ENCODE measurements at places on chromosomes 7 and 10. TPM values are rescaled to one million over a fixed set of nuclear protein-coding genes. Genes with fewer than 3 reads are reported as not detected.

GRCh38 chr7:64685741-64686140, 19.8 kb downstream of the ZNF107 start:
- peaks cover 76% of the 10 kb centered on the region for H3K36me3 ChIP-seq
- H3K4me3 ChIP-seq, result no peak overlapping the region
- peaks cover 11% of the 10 kb centered on the region for H3K4me1 ChIP-seq
- H3K27ac ChIP-seq, result no peak overlapping the region
- DNase-seq, result no peak

The SOSTDC1 gene
- not detected for total RNA-seq

- no peak overlapping the region for H3K4me3 ChIP-seq
- no peaks in the 10 kb centered on the region for H3K36me3 ChIP-seq
- H3K27me3 ChIP-seq, result no peaks in the 10 kb centered on the region
- H3K4me1 ChIP-seq, result no peaks in the 10 kb centered on the region
- no peak overlapping the region for H3K27ac ChIP-seq
Measured at GRCh38 chr10:133045556-133046389, 42.0 kb upstream of the ADGRA1 start.

DNA sequence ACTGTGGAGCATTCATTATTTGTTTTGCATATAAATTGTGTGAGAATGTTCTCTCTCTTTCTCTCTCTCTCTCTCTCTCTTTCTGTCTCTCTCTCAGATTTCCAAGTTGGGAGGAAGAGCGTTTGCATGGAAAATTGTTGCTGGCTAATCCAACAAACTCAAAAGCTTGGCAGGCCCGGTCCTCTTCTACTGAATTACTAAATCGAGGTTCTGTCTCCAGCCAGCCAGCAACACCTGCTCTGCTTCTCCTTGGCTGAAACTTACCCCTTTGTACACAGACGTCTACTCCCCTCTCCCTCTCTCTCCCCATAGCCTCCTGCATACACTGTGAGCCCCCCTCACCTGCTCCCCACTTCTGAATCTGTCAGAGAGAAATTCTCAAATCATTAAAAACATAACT, 996.4 kb upstream of the AUTS2 start:
- H3K36me3 ChIP-seq, result no peaks in the 10 kb centered on the region
- no peaks in the 10 kb centered on the region for H3K4me1 ChIP-seq
- H3K27me3 ChIP-seq, result no peaks in the 10 kb centered on the region
- no peak overlapping the region for H3K4me3 ChIP-seq
- DNase-seq, result no peak

The TMEM213 gene
- not detected for total RNA-seq

DNA sequence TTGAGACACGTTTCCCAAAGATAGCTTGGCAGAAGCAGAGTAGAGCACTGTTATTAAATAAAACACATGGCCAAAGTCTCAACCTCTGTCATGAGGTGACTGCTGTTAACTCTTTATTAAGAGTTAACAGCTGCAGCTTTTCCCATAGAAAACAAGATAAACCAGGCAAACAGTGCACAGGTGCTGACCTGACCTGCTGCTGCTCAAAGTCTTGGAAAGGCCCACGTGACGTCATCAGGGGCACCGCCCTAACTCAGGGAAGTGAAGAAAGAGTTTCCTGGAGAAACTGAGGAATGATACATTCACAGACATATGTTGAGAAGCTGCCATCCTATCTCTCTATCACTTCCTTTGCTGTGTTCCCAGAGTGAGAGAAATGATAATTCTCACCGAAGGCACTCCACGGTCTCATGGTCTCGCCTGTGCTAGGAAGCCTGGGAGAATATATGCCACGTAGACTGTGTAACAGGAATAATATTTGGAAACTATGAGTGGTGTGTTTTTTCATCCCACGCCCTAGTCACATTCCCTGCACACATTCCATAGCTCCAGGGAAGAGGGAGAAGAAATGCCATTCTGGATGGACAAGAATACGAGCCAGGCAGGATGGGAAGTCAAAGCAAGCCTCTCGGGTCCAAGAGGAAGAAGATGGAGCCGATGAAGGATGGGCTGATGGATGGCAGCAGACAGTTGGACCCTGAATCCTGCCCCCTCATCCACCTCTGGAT, 146.2 kb upstream of the NFE2L3 start:
- H3K36me3 ChIP-seq, result no peaks in the 10 kb centered on the region
- peaks cover 4% of the 10 kb centered on the region for H3K27me3 ChIP-seq
- H3K4me3 ChIP-seq, result no peak overlapping the region
- no peaks in the 10 kb centered on the region for H3K4me1 ChIP-seq

- H3K4me3 ChIP-seq, result no peak overlapping the region
- DNase-seq, result no peak
- H3K27me3 ChIP-seq, result no peaks in the 10 kb centered on the region
Measured at GRCh38 chr10:21975378-21975990, 28.0 kb downstream of the DNAJC1 start.

The CPXM2 gene
- 0.67 TPM for total RNA-seq

The CFTR gene
- total RNA-seq, result 0.21 TPM

- no peaks in the 10 kb centered on the region for H3K27me3 ChIP-seq
- H3K27ac ChIP-seq, result no peak overlapping the region
- no peak overlapping the region for H3K4me3 ChIP-seq
- H3K4me1 ChIP-seq, result peaks cover 3% of the 10 kb centered on the region
Measured at GRCh38 chr10:132166216-132166950, 20.4 kb upstream of the DPYSL4 start.

The PAX2 gene
- not detected for total RNA-seq

DNA sequence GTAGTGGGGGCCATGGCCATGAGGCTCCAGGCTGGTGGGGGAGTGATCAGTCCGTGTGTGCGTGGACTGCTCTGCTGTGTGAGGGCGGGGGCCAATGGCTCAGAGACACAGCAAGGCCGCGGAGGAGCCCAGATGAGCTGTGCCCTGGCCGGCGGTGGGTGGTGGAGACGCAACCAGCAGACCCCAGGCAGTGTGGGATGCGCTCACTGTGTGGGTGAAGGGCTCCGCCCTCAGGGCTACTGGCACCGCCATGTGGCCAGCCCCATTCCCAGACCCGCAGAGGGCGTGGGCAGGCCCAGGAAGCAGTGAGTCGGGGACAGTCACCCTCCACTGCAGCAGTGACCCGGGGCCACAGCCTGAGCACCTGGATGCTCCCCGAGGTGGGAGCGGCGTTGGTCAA, 9.1 kb downstream of the NKX6-2 start:
- H3K27ac ChIP-seq, result no peak overlapping the region
- H3K4me3 ChIP-seq, result no peak overlapping the region
- no peak for DNase-seq
- no peaks in the 10 kb centered on the region for H3K27me3 ChIP-seq

DNA sequence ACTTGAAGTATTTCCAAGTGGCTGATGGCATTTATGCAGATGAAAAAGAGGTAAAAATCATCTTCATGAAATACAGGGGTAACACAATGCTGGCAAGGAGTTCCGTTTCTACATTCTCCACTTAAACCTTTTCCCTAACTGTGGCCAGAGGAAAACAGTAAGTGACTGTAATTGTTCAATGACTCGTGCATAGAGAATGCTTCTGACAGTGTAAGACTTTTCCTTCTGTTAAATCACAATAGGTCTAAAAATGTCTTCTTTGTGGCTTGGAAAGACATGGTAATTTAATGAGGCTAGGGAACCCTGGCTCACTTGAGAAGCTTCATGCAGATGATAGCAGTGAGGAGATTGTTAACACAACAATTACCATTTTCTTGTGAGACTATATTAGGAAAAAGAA, 50.3 kb upstream of the RSU1 start:
- no peak for DNase-seq
- H3K36me3 ChIP-seq, result no peaks in the 10 kb centered on the region
- no peak overlapping the region for H3K27ac ChIP-seq
- 0 out of 2 replicates have a peak, but pooled peaks cover 2% of the 10 kb centered on the region for H3K27me3 ChIP-seq
- no peaks in the 10 kb centered on the region for H3K4me1 ChIP-seq
- H3K4me3 ChIP-seq, result no peak overlapping the region

The SPDYE6 gene
- not detected for total RNA-seq

DNA sequence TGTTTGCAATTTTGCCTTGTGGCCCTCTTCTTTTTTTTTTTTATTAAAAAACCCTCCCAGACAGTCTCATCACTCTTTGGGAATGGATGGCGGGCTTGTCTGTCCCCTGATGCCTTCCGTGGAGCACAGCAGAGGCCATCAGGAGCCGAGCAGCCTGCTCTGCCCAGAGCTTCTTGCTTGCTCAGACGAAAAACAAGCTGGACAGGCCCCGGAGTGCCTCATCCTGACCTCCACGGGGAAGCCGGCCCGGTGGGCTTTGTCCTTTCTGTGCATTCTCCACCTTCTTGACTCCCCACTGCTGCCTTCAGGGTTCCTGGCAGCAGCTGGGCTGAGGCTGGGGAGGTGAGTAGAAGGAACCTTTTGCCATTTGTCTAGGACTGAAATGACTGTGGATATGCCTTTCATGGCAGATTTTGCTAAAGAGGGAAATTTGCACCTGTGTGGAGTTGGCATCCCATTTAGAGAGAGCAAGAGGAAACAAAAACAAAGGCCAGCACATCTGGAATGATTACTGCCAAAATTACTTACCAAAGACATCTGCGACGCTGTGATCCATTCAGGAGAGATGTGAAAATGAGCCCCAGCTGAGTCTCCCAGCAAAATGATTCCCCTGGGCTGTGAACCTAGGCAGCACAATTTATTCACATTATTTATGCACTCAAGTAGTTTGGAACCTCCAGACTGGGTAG, 108.3 kb downstream of the AOAH start:
- no peak overlapping the region for H3K4me3 ChIP-seq
- H3K4me1 ChIP-seq, result no peaks in the 10 kb centered on the region
- H3K27me3 ChIP-seq, result no peaks in the 10 kb centered on the region
- no peak for DNase-seq
- H3K27ac ChIP-seq, result no peak overlapping the region

DNA sequence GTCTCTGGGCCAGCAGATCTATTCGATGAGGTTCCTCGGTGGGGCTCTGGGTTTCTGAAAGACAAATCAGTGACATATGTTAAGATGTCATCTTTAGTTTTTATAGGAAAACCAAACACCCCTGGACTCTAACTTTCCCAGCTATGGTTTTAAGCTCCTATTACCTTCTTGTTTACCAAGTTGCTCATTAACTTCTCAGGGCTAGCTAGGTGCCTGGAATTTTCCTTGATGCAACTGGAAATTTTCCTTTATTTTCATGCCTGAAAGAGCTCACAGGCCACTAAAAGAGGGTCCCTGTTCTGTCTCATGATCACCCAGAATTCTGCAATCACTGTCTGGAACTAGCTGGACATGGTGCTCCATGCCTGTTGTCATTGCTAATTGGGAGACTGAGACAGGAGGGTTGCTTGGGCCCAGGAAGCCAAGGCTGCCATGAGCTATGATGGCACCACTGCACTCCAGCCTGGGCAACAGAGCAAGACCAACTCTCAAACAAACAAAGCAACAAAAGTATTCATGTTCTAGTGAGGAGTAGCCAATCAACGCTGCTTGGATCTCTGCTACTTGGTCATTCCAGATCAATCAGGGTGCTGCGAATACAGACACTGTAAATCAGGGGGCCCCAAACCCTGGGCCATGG, 1173.5 kb upstream of the AUTS2 start:
- no peak for DNase-seq
- H3K4me3 ChIP-seq, result no peak overlapping the region
- H3K27me3 ChIP-seq, result no peaks in the 10 kb centered on the region
- H3K36me3 ChIP-seq, result no peaks in the 10 kb centered on the region
- H3K4me1 ChIP-seq, result no peaks in the 10 kb centered on the region

GRCh38 chr7:93921186-93921585, 349 bp upstream of the GNG11 start:
- H3K36me3 ChIP-seq, result no peaks in the 10 kb centered on the region
- DNase-seq, result no peak
- no peaks in the 10 kb centered on the region for H3K27me3 ChIP-seq
- H3K4me3 ChIP-seq, result 0 out of 2 replicates have a peak overlapping the region, but pooled peaks have one; percentile 61
- no peaks in the 10 kb centered on the region for H3K4me1 ChIP-seq
- no peak overlapping the region for H3K27ac ChIP-seq

The PGAM2 gene
- 0.24 TPM for total RNA-seq

GRCh38 chr10:3876350-3876962, 91.4 kb upstream of the KLF6 start:
- no peaks in the 10 kb centered on the region for H3K27me3 ChIP-seq
- peaks cover 45% of the 10 kb centered on the region for H3K4me1 ChIP-seq
- H3K36me3 ChIP-seq, result no peaks in the 10 kb centered on the region
- DNase-seq, result no peak
- H3K27ac ChIP-seq, result peak overlapping the region; percentile 90

DNA sequence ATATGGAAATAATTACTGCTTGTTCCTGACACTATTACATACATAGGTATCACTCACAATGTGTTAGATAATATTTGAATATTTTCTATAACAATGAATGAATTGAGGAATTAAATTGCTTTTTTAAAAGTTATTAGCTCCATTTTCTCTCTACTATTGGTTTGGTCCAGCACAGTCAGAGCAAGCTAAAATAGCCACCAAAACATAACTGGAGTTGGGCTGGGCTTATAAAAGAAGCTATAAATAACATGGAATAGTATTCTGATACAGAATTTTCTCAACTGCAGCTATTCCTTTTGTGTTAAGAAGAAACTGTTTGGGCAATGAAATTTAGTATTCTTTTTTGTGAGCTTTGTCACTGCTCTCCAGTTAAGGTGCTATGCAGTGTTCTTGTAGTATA, 142.6 kb upstream of the LRRN3 start:
- H3K27ac ChIP-seq, result no peak overlapping the region
- H3K36me3 ChIP-seq, result no peaks in the 10 kb centered on the region
- H3K27me3 ChIP-seq, result no peaks in the 10 kb centered on the region
- DNase-seq, result no peak

The NUTM2D gene
- 1.6 TPM for total RNA-seq

DNA sequence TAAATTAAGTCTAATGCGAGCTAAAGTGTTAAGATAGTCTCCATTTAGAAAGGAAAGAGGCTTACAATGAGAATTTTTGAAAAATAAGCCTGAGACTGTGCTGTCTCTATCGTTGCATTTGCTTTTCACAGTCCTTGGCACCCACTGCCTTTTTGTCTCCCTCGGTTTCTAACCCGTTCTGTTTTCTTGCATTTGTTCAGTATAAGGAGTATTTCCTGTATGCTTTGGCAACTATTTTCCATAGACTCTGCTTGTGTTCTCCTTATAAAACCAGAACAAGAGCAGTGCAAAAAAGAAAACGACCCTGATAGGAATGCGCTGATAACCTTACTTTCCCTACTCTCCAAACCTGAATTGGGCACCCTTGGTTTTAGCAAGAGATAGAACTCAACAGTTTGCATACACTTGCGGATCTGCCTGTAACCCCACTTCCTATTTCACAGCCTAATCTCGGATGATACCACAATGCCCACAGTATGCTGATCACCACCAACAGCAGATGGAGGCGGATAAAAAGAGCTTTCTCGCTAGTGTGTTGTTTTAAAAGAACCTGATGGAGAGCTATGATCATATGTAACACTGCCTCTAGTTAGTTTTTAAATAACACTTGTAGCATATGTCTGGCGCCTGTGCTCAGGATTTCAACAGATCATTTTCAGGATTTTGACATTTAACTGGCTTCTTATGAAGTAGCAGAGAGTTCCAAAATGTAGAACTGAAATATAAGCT, 1.6 kb upstream of the ARHGAP12 start:
- no peaks in the 10 kb centered on the region for H3K36me3 ChIP-seq
- H3K4me1 ChIP-seq, result peaks cover 11% of the 10 kb centered on the region
- DNase-seq, result no peak
- no peak overlapping the region for H3K27ac ChIP-seq

- peaks cover 75% of the 10 kb centered on the region for H3K4me1 ChIP-seq
- H3K36me3 ChIP-seq, result peaks cover 4% of the 10 kb centered on the region
- peak overlapping the region; percentile 61 for H3K4me3 ChIP-seq
- H3K27ac ChIP-seq, result peak overlapping the region; percentile 67
- no peak for DNase-seq
Measured at GRCh38 chr10:26468291-26468690, 30.1 kb downstream of the APBB1IP start.

All from GM12878 (cell line).